Activated T-helper 1 cell treated with Interleukin-2 at 50 U/mL for 16 hours (primary cell): ENCODE measurements at places on chromosomes 4 and X.

GRCh38 chrX:67693928-67694327 lies 150.1 kb downstream of the AR start:
- no peak for DNase-seq

DNA sequence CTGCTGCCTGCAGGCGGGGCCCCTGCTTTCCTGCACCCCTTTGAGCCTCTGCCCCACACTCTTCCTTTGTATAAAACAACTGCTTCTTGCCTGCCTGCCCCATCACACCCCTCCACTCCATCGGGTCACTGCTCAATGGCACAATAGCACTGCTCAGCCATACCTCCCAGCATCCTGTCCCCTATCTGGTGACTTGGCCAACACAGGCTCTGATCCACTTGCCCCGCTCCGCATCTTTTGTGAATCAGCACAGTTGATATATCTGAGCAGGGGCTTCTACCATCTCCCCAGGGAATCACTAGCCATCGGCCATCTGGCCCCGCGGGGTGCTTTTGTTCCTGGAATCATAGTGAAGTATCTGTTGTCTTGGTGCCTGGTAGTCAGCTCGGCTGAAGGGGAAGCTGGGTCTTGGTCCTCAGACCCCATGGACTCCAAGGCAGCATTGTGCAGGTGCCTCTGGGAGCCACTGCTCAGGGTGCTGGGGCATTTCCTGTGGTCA lies 45.3 kb downstream of the MAP7D3 start:
- no peak for DNase-seq

DNA sequence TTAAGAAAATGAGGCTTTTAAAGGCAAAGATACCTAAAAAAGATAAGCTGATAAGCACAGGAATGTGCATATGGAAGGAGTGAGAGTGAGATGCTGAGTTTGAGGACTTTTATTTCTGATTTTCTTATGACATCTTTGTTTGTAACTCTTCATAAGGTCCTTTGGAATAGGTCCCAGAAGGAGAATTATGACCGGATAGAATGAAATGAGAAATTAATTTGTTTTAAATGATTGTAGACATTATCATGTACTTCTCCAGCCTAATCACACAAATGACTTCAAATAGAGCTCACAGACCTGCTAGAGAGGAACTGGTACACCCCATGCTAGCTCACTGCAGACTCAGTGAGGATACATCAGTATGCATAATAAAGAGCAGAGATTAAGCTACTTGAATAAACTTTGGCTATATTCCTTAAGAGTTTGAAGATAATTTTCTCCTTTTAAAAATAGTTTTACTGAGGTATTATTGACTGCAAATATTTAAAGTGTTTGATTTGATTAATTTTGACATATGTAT lies 5.6 kb downstream of the GK2 start:
- no peak for DNase-seq

DNA sequence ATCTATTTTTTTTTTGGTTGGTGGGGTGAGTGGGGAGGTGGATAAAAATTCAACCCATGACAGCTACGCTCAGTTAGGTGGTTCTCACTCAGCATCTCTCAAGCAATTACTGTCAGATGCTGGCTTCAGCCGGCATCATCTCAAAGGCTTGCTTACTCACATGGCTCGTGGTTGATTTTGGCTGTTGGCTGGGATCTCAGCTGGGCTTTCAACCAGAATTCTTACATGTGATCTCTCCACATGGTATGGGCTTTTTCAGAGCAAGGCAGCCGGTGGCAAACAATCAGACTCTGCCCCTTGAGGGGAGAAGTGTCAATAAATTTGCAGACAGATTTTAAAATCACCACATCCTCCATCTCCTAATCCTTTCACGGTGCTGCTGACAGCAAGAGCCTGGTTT lies 47.2 kb downstream of the SLC34A2 start:
- no peak for DNase-seq

DNA sequence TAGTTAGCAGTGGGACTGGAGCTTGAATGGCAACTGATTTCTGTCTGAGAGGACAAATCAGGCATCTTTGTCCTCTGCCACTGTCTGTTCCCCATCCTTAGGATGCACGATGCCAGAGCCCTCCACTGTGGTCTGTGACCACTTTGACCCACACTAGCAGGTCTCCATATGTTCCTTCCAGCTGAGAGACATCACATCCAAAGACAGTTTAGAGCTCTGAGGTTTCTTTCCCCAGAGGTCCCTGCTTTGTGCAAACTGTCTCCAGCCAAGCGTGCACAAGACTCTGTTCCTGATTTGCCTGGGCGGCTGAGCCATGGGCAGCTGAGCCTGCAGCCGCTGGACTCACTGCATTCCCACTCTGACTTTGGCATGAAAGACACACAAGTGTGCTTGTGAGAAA lies 98.0 kb downstream of the PTTG2 start:
- no peak for DNase-seq

DNA sequence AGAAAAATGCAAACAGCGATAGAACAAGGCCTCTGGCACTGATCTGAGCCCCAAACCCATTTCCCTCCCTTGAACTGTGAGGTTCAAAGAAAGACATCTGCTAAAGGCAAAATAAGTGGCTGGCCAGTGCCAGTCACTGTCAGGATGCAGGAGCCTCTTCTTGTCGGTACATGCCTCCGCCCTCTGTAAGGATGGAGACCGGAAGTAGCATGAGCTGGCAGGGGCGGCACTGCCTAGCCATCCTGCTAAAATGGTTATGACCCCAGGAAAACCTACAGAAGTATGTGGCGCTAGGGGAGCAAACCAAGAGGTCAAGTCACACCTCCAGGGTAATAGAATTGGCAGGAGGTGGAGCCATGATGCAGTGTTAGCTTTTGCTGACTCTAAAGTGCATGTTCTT lies 180.3 kb downstream of the DCLK2 start:
- DNase-seq = no peak

DNA sequence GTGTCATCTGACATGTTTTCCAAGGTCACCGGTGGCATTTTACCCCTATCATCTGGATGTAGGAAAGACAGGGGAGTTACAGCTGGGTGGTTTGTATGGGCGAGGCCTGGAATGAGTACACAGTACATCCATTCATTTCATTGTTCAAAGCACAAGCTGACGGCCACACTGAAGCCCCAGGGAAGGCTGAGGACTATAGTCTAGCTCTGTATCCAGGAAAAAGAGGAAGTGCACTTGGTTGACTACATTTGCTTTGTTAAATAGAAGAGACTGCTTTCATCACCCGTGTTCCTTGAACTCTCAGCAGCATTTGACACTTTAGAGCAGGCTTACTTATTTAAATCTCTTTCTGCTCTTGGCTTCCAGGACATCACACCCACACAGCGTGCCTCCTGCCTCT lies 1041.0 kb upstream of the TENM3 start:
- DNase-seq = no peak
